Activated T-helper 1 cell treated with anti-CD3 and anti-CD28 coated beads, Interleukin-2, amount 50 U/mL, for 16 hours (primary cell): ENCODE measurements at places on chromosomes 16 and 17.

DNA sequence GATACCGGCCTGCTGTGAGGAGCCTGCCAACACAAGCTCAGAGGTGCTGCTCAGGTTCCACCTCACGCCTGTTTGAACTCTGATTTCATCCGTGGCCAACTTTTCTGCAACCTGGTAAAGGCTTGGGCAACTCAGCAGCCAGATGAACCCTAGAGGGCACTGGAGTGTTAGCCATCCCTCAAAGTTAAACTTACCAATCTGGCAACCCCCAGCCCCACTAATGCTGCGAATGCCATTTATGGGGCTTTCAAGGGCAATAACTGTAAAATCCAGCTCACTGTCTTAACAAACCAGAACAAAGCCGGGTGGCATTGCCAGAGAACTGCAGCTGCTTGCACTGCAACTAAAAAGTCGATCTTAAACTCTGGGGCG lies 105.5 kb downstream of the AXIN2 start:
- DNase-seq = no peak

DNA sequence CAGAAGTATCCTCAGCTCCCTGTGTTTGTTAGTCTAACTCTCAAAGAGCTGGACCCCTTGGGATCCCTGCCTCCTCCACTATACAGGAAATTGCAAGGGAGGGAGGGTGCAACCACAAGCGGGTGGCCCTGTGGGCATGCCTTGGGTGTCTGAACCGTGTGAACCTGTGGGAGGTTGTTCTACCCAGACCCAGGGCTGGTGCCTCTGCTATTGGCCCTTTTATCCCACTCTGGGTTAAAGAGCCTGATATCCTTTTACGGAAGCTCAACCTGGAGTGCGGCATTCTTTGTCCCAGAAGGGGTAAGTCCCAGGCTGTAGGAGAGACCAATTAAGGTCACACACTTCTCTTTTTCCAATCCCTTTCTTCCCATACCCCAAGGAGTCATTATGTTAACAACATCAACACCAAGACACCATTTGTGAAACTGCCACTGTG lies 53.4 kb downstream of the ARSG start:
- DNase-seq = no peak

DNA sequence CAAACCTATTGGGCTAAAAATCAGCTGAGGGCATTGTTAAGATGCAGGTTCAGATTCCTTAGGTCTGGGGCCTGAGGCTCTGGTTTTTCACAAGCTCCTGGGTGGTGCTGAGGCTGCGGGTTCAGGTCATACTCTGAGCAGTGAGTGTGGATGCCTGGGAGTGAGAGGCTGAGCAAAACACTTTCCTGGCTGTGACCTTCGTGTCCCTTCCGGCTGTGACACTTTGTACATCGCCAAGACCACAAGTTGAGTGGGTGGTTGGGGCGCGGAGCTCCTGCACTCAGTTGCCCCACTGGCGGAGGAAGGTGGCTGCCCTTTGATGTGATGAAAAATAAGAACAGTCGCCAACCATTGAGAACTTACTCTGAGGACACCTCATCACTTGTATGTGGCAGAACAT lies 24.8 kb downstream of the CCR7 start:
- DNase-seq = no peak

- no peak for DNase-seq
Measured at GRCh38 chr17:45580924-45581323, 90.4 kb upstream of the PLEKHM1 start.

DNA sequence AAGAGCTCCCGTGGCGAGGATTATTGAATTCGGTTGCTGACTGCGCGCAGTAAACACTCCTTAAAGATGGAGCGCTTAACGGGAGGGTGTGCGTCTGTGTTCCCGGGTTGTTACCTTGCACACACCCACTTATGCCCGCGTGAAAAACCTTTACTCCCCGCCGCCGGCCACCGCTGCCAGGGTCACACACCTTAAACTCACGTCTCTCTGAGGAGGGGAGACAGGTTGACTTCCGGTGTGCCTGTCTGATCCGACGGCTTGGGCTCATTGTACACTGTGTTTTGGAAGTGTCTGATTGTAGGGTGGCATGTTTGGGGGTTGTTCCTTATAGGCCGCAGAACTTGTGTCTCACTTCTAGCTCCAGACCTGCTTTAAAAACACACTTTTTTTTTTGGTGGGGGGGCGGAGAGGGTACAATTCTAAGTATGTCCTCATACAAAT lies 66.8 kb downstream of the KPNA2 start:
- DNase-seq = no peak

DNA sequence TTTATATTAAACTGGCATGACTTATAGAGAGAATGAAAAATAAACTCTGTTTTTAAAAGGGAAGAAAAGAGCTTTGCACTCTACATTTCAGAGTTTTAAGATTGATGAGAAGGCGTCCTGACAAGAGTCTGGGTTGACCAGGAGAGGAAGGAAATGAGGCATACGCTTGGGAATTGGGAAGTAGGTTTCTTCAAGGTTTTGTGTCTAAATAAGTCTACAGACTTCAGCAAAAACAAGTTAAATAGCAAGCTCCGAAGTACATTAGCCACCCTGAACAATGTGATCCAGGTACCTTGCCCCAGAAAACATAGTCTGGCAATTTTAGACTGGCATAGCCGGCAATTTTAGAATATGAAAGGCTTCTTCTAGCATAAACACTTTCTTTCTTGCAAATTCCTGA lies 28.5 kb upstream of the CCDC182 start:
- DNase-seq = no peak

DNA sequence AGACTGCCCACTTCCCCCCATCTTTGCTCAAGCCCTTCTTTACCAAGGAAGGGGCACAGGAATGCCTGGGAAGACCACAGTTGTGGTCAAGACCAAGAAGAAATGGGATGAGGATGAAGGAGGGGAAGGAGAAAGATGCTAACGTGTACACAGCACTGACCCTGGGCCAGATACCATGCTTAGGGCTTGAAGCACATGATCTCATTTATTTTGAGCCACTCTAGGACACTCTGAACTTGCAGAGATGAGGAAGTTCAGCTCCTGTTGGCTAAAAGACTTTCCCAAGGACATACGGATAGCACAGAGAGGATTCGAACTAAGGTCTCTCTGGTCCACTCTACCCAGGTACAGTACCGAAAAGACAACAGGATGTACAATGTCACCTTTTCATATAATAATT lies 42.6 kb downstream of the PIK3R5 start:
- no peak for DNase-seq

- DNase-seq = no peak
Measured at GRCh38 chr16:14502932-14503741, 126.9 kb downstream of the PARN start.

DNA sequence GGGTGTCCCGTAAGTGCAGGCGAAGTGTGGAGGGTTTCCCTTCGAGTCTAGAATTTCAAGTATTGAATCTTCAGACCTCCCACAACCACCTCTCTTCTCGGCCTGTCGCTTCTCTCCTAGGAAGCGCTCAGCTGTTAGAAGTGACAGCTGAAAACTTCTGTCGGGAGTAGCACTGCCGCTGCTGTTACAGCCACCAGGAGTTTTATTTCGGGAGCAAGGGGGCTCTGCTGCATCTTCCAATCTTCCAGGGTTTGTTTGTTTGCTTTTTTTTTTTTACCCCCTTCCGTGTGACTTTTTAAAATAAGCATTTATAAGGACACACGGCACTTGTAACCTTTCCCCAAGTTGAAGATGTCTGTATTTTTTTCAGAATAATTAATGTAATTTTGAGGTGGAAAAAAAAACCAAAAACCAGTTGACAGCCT lies 767 bp downstream of the RPS6KB1 start:
- peak; percentile 6 for DNase-seq

- DNase-seq = no peak
Measured at GRCh38 chr17:80422276-80422675, 7.3 kb downstream of the ENDOV start.

GRCh38 chr17:21276264-21276588 lies 8.3 kb upstream of the MAP2K3 start:
- DNase-seq = no peak

GRCh38 chr16:3188925-3189825 lies 1.2 kb downstream of the OR1F1 start:
- DNase-seq = no peak

DNA sequence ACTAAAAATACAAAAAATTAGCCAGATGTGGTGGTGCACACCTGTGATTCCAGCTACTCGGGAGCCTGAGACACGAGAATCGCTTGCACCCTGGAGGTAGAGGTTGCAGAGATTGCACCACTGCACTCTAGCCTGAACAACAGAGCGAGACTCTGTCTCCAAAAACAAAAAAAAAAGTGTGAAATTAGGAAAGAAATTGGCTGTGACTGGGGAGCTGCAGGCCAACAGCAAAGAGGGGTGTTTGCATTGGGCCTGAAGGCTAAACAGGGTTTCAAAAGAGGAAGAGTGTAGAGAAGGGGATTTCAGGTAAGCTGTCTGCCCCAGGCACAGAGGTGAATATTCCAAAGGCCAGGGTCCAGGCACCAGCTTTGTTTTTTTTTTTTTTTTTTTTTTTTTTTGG lies 9.4 kb downstream of the BMERB1 start:
- DNase-seq = no peak

DNA sequence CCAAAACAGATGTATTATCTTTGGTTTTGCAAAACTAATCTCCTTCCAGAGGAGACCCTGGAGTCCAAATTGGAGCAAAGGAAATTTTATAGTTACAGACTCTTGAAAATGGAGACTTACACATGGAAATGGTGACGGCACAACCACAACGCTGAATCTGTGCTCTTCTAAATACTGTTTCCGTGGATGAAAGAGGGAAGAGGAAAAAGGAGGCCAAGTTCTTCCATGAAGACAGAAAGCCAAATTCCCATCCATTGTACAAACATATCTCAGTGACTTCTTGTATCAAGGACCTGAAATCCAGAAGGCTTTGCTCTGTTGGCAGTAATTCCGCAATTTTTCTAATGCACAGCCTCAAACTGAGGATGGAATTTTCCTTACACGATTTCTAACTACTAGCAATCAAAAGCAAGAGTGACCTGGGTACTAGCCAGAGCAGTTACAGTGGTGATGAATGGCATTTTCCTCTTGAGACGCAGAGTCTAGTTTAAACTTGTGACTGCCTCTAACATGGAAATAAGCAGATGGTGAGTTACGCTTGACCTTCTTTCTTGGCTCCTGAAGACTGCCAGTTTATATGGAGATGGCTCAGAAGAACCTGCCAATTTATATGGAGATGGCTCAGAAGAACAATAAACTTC lies 38.5 kb downstream of the VPS53 start:
- no peak for DNase-seq

GRCh38 chr17:29162909-29163341 lies 17.3 kb downstream of the MYO18A start:
- DNase-seq = no peak

GRCh38 chr17:1989135-1989534 lies 36.0 kb downstream of the RTN4RL1 start:
- no peak for DNase-seq

DNA sequence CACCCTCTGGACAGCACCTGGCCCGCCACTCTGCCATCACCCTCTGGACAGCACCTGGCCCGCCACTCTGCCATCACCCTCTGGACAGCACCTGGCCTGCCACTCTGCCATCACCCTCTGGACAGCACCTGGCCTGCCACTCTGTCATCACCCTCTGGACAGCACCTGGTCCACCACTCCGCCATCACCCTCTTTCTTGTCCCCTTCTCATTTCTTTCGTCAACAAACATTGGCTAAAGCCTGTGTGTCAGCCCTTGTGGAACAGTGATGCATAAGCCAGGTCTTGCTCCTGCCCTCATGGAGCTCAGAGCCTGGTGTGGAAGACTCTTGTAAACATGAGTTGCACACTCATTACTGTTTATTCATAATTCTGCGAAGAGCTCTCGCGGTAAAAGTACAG lies 31.2 kb downstream of the CDK5R1 start:
- no peak for DNase-seq

DNA sequence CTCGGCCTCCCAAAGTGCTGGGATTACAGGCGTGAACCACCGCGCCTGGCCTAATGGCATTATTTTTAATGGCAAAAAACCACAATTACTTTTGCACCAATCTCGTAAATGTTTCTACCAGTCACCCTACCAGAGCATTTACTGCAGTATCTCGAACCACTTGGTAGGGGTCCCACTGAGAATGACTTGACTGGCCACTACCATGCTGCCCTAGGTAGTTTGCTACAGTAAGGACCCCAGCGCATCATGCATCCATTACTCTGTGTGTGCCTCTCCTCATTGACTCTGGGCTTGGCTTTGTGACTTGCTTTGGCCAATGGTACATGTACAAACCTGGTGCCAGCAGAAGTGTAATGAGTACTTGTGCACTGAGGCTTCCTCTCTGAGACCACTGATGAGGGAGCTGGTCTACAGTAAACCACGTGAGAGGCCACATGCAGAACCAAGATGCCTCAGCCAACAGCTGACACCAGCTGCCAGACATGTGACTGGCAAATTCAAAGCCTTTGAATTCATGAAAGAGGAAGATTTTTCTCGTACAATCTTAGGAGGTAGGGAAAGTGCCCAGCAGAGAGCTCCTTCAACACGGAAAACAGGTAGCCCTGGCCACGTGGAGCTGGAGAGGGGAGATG lies 421.7 kb upstream of the C16orf82 start:
- no peak for DNase-seq

DNA sequence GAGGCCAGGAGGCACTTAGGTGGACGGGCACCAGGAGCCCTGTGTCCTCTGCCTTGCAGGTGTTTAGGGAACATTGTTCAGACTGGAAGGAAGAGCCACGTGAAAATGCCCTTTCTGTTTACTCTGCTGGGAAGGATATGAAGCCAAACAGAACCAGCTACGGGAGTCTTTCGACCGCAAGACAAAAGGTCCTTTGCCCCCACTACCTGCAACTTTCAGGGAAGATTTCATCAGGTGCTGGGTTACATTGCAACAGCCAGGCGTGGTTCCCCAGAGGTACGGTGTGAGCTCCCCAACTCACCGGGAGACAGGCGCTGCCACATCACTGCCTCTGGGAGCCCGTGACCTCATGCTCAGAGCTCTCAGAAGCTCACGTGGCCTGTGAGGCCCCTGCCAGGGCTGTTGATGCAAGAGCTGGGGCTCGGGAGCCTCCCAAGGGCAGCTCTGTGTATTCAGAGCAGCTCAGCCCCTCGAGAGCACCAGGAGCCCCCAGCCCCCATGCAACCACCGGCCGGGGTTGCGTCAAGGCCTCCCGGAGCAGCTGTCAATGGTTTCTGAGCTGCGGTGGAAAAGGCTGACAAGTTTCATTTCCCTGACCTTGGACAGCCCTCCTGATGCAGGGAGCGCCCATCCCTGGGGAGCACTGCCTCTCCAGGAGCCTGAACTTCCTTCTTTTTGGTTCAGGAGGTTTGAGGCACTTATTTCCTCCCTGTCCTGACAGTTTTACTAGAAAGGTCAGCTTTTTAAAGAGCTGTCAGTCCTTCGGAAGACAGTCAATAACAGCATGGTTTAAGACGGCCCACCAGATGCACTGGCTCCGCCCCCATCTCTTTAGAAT lies 42.1 kb downstream of the TBC1D16 start:
- peak; percentile 20 for DNase-seq
